ENCODE measurements at places on chromosomes 6 and 20. TPM values are rescaled to one million over a fixed set of nuclear protein-coding genes. Genes with fewer than 3 reads are reported as not detected.

DNA sequence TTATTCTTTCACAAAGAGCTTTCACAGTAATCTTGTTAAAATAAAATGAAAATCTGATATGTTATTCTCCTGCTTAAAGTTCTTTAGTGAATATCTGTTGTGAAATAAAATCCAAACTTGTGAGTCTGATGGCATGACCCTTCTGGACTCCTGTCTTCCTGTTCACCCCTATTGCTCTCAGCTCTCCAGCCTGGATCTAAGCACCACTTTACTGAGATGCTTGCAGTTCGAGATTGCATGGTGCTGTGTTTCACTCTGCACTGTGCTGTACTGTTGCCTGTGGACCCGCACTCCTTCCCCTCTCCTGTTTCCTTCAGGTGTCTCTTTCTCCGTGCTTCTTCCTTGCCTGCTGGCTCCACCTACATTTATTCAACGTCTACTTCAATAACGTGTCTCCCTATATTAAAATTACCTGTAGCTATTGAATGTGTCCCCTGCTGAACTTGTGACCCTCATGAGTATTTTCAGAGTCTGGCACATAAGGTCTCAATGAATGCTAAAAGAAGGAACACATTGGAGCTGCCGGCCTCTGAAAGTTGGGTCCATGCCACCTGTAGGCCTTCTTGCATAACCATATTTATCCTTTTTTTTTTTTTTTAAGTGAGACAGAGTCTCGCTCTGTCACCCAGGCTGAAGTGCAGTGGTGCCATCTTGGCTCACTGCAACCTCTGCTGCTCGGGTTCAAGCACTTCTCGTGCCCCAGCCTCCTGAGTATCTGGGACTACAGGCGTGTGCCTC is 100.1 kb downstream of the ARID1B start:
- DNase-seq: no peak

- no peak for DNase-seq
Measured at GRCh38 chr6:112037783-112038216, 16.1 kb upstream of the CCN6 start.

- DNase-seq: no peak
Measured at GRCh38 chr20:61798632-61799031, 267.0 kb downstream of the TAF4 start.

GRCh38 chr20:55153001-55153645 is 677.7 kb downstream of the DOK5 start:
- no peak for DNase-seq

GRCh38 chr6:131946404-131946991 is 4.7 kb downstream of the CCN2 start:
- no peak for DNase-seq

GRCh38 chr6:135722679-135723078 is 128.8 kb upstream of the PDE7B start:
- DNase-seq: peak; percentile 35

DNA sequence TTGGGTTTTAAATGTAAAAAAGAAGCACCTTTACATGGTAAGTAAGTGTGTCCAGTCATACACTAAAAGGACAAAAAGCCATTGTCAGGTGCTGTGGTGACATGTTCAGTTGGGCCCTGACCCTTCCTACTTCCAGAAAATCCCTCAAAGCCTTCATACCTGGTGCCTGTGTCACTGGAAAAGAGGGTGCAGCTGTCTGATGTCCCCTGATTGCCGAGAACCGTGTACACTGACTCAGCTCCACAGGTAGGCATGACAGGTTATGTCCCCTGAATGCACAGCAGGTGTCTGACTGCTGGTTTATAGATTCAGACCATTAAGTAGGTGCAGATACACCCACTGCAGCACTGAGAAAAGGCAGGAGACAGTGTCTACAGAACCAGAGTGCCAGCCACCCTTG is 99.1 kb downstream of the FOXC1 start:
- no peak for DNase-seq

GRCh38 chr20:60869087-60869486 is 383.0 kb upstream of the CDH4 start:
- DNase-seq: no peak

- DNase-seq: no peak
Measured at GRCh38 chr20:9981829-9982228, 53.0 kb upstream of the ANKEF1 start.

DNA sequence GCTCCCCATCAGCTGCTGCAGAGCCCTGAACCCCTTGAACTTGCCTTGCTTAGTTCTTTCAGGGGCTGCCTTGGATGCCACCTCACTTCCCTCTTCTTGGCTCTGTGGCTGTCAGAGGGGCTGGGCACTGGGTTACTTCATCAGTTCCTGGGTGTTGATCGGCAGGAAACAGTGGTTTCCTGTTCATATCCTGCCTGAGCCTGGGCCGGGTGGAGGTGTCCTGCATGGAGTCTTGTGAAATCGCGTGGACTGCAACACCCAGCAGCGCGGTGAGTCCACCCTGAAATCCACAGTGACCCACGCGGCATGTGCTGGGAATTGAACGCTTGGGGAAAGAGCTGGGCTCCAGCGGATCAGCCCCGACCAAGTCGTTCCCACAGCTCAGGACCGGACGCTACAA is 97.5 kb downstream of the CDH26 start:
- no peak for DNase-seq

DNA sequence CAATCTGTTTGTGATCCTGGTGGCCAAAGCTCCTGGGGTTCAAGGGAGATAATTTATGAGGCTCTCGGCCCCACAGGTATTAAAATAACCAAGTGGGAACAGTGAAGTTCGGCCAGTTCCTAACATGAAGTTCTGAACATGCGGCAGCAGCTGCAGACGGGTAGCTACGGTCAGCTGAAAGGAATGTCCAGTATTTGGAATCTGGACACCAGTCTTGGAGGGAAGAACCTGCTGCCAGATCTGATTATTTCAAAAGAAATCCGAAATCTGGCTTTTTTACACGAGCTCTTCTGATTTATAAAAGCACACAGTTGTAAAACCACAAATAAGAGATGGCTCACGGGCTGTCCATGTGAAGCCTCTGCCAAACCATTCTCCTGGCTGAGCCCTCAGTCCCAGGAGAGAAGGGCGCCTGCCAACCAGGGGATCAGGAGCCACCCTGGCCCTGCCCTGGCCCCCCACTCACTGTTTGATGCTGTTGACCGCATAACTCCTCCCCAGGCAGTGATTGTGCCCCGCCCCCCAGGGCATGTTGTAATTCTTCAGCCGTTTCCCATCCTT is 28.2 kb upstream of the KCNB1 start:
- peak; percentile 72 for DNase-seq

The ALDH5A1 gene
- polyA plus RNA-seq: 4.6 TPM

The TBC1D22B gene
- polyA plus RNA-seq: 6.4 TPM

The ISM1 gene
- 1.4 TPM for polyA plus RNA-seq

The FAM209A gene
- polyA plus RNA-seq: 0.15 TPM

The PPP1R14C gene
- polyA plus RNA-seq: 0.08 TPM

The CDC25B gene
- polyA plus RNA-seq: 42.2 TPM
